GM18507 (cell line): ENCODE measurements at places on chromosomes 12 and 14.

DNA sequence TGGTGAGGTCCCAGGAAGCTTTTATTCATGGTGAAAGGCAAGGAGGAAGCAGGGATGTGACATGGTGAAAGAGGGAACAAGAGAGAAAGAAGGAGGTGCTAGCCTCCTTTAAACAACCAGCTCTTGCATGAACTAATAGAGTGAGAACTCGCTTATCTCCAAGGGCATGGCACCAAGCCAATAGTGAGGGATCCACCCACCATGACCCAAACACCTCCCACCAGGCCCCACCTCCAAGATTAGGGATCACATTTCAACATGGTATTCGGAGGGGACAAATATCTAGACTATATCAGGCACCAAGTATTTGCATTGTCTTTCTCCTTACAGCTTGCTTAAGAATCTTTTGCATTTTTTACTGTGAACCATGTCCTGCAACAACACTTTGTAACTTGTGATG lies 91.9 kb upstream of the DHRS4 start:
- no peak for DNase-seq

GRCh38 chr14:90599748-90600507 lies 203.1 kb downstream of the CALM1 start:
- no peak for DNase-seq

DNA sequence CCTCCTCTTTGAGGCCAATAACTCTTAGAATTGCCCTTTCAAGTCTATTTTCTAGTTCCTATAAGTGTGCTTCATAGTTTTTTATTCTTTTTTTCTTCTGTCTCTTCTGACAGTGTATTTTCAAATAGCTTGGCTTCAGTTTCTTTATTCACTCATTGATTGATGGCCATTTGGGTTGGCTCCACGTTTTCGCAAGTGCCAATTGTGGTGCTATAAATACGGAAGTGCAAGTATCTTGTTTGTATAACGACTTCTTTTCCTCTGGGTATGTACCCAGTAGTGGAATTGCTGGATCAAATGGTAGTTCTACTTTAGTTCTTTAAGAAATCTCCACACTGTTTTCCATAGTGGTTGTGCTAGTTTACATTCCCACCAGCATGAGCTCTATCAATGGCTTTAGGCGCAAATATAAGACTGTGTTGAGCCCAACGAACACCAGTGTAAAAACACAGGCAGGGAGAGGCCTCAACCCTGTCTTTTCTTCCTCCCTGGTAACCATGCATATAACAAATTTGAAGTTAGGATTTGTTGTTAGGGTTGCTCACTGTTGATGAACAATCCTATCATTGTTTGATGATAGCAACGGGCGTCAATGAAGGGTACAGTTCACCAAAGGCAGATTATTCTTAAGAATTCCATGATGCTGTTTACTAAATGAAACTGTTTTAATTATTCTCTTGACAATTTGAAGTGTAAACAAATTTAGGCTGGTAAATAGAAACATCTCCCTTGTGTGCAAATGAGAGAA lies 13.3 kb upstream of the LMNTD1 start:
- DNase-seq: no peak

- no peak for DNase-seq
Measured at GRCh38 chr12:22121224-22121623, 75.2 kb downstream of the CMAS start.
